ENCODE measurements at places on chromosomes 7 and 10. TPM values are rescaled to one million over a fixed set of nuclear protein-coding genes. Genes with fewer than 3 reads are reported as not detected.

C7orf57 gene
- total RNA-seq, result 0.34 TPM

GRCh38 chr10:121732172-121732571 lies 133.9 kb upstream of the FGFR2 start:
- DNase-seq, result no peak
- H3K27ac ChIP-seq, result no peak overlapping the region
- no peaks in the 10 kb centered on the region for H3K4me1 ChIP-seq

GRCh38 chr7:77308792-77309191 lies 107.4 kb downstream of the GSAP start:
- no peaks in the 10 kb centered on the region for H3K4me1 ChIP-seq
- no peak for DNase-seq
- H3K27me3 ChIP-seq, result no peaks in the 10 kb centered on the region
- H3K36me3 ChIP-seq, result no peaks in the 10 kb centered on the region
- H3K27ac ChIP-seq, result no peak overlapping the region

EPHB6 gene
- total RNA-seq, result 0.82 TPM

DNA sequence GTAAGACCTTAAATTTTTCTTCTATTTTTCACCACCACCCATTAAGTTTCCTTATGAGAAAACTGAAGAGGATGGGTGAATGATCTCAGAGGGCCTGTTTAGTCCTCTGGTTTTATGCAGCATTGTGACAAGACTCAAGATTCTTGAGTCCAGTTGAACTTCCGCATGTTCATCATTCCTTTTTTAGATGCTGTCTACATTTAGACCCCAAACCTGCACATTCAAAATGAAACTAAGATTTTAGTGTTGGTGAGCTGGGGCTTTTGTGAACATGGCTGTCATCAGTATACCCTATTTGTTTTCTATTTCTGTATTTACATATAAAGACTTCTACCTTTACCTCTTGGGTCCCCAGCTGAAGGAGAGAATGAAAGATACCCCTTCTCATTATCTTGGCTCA lies 31.1 kb downstream of the NET1 start:
- no peak overlapping the region for H3K27ac ChIP-seq
- H3K27me3 ChIP-seq, result 0 out of 2 replicates have a peak, but pooled peaks cover 2% of the 10 kb centered on the region
- H3K4me1 ChIP-seq, result peaks cover 18% of the 10 kb centered on the region
- no peak overlapping the region for H3K4me3 ChIP-seq
- peaks cover 10% of the 10 kb centered on the region for H3K36me3 ChIP-seq

- H3K36me3 ChIP-seq, result no peaks in the 10 kb centered on the region
- H3K4me3 ChIP-seq, result no peak overlapping the region
- H3K27me3 ChIP-seq, result no peaks in the 10 kb centered on the region
- H3K4me1 ChIP-seq, result no peaks in the 10 kb centered on the region
- no peak overlapping the region for H3K27ac ChIP-seq
- DNase-seq, result no peak
These were observed 78.3 kb downstream of the SLC25A40 start for GRCh38 chr7:87797798-87798403.

KIAA1217 gene
- 1.1 TPM for total RNA-seq

RBP4 gene
- total RNA-seq, result 19.3 TPM

STOX1 gene
- 1.6 TPM for total RNA-seq

PIK3CG gene
- total RNA-seq, result 1.2 TPM

SEMA3E gene
- total RNA-seq, result 0.18 TPM

DNA sequence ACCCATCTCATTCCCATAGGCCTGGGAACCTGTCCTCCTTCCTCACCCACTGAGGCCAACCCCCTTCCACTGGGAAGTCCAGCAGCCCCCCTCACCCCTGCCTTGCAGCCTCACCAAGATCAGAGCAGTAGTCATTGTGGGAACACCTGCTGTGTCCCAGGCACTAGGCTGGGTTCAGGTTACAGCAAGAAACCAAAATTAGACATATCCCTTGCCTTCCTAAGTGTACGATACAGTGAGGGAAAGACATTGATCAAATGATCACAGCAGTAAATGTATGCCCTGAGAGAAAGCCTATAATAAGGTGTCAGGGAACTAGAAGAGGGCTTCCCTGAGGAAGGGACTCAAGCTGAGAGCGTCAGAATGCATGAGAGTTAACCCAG lies 17.0 kb upstream of the C10orf105 start:
- no peaks in the 10 kb centered on the region for H3K4me1 ChIP-seq
- no peak overlapping the region for H3K4me3 ChIP-seq
- no peaks in the 10 kb centered on the region for H3K36me3 ChIP-seq
- H3K27ac ChIP-seq, result no peak overlapping the region
- H3K27me3 ChIP-seq, result no peaks in the 10 kb centered on the region

- H3K4me1 ChIP-seq, result peaks cover 21% of the 10 kb centered on the region
- H3K27me3 ChIP-seq, result no peaks in the 10 kb centered on the region
- H3K4me3 ChIP-seq, result no peak overlapping the region
- H3K36me3 ChIP-seq, result no peaks in the 10 kb centered on the region
- H3K27ac ChIP-seq, result no peak overlapping the region
- DNase-seq, result no peak
These were observed 45.3 kb upstream of the PFKP start for GRCh38 chr10:3022027-3022426.

DNA sequence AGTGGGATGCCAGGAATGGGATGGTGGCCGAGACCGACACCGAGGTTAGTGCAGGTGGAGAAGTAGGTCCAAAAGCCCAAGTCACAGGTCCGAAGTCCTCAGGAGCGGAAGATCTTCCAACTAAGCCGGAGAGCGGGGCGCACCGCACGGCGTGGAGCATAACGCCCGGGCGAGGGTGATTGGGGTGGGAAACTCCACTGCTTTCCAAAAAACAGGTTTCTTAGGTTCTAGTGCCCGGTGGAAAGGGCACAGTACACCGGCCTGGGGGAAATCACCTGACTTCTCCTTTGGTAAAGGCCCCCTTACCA lies 11.4 kb upstream of the SPAG6 start:
- H3K4me3 ChIP-seq, result no peak overlapping the region
- H3K27ac ChIP-seq, result no peak overlapping the region
- peaks cover 11% of the 10 kb centered on the region for H3K36me3 ChIP-seq
- peaks cover 7% of the 10 kb centered on the region for H3K4me1 ChIP-seq

Data from SJSA1 (cell line).